ELR (cell line): ENCODE measurements at places on chromosomes 3 and 15.

GRCh38 chr3:130831719-130832400 is 62.0 kb upstream of the ATP2C1 start:
- no peak for DNase-seq

DNA sequence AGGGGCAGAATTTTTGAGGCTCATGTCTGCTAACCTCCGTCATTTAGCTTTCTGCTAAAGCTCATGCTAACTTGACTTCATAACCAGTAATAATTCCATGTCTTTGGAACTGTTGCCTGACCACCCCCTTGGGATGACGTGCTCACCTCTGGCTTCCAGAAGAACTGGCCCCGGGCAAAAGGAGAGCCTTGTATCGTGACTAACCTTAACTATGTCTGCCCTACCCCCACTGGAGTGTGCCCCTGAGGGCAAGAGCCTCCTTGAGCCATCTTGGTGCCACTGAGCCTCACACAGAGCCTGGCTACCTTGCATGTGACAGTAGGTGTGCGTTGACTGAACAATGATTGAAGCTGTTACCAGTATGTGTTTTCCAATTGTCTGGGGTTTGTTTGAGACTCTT is 4.7 kb downstream of the LRRK1 start:
- DNase-seq: no peak

DNA sequence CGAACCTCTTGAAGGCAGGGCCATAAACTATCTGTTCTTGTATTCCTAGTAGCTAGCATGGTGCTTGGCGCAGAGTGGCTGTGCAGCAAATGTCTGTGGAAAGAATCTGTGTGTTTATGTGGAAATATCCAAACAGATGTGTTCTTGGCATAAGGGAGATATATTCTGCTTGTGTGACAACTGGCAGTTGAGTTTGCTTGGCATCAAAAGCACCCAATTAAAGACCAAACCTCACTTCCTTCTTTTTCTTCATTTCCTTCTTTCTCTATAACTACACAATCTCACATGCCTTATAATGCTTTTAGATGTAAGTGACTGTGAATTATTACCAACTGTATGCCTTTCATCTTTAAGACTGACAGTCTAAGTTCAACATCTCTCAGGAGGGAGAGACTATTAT is 296.5 kb downstream of the SLC9A9 start:
- no peak for DNase-seq

DNA sequence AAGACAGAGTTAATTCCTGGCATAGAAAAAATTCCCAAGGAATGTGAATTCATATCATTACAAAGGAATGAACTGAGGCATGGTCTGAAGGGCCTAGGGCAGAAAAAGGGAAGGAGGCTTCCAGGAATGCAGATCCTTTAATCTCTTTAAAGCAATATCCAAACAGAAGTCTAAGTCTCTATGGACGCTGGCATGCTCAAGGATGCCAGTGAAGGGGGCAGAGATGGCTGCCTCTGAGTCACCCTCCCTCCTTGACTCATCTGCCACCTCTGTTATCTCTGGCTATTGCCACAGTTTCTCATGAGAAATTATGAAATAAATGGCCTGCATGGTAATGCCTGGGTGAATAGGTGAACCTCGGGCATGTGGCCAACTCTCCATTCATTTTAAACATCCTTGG is 96.3 kb upstream of the BCL6 start:
- peak; percentile 32 for DNase-seq

- no peak for DNase-seq
Measured at GRCh38 chr3:27680517-27681246, 41.4 kb downstream of the EOMES start.

- no peak for DNase-seq
Measured at GRCh38 chr3:13700889-13701288, 152.0 kb downstream of the FBLN2 start.

- DNase-seq: peak; percentile 63
Measured at GRCh38 chr3:153768561-153769469, 352.4 kb upstream of the ARHGEF26 start.

DNA sequence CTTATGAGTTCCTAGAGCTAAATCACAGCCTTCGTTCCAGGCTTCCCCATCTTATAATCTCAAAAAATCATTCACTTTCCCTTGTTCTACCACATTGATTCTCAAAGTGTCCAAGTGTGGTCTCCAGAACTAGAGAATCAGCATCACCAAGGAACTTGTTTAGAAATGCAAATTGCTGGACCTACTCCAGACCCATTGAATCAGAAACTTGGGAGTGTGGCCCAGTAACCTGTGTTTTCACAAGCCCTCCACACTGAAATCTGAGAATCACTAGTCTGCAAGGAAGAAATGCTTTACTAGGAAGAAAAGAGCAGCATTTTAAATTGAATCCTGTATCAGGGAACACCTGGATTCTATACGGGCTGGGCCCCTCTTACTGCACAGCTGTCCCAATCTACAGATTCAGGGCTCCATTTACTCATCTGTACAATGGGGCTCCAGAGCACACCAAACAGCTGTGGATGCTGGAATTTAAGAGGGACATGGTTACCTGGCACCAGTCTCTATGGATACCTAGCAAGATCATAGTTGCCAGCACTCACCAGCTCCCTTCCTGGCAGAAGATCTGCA is 3.9 kb downstream of the MEGF11 start:
- DNase-seq: no peak

GRCh38 chr3:124951511-124952281 is 17.1 kb upstream of the MUC13 start:
- DNase-seq: peak; percentile 81

GRCh38 chr15:31328428-31328968 is 1.9 kb downstream of the KLF13 start:
- peak; percentile 51 for DNase-seq

DNA sequence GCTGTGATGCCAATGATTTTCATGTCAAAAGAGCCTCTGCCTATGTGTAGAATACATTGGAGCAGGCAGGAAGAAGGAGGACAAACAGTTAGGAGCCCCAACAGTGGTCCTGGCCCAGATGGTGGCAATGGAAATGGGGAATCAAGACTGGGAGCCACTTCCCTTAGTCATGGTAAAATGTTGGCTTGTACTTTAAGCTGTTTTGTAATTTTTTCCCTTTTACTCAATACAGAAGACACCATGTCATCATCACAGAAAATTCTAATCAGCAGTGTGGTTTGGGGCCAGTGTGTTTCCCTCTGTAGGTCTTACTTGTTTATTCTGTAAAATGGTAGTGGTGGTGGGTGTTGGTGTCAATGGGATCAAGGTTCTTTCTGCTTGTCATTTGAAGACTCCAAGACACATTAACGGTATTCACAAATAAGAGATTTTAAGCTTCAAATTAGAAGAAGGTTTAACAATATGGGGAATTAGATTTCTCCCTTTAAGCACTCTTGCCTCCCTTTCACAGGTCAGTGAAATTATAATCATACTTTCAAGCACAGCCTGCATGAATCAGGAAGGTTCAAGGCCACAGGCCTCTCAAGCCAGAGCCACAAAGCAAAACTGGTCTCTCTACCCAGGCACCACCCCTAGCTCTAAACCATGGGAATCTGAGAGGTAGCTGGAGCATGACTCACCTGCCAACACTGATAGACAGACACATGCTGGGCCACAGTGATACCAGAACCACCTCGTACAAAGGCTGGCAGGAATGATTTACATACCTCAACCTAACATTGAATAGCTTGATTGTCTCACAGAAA is 24.9 kb downstream of the SIAH2 start:
- peak; percentile 47 for DNase-seq

DNA sequence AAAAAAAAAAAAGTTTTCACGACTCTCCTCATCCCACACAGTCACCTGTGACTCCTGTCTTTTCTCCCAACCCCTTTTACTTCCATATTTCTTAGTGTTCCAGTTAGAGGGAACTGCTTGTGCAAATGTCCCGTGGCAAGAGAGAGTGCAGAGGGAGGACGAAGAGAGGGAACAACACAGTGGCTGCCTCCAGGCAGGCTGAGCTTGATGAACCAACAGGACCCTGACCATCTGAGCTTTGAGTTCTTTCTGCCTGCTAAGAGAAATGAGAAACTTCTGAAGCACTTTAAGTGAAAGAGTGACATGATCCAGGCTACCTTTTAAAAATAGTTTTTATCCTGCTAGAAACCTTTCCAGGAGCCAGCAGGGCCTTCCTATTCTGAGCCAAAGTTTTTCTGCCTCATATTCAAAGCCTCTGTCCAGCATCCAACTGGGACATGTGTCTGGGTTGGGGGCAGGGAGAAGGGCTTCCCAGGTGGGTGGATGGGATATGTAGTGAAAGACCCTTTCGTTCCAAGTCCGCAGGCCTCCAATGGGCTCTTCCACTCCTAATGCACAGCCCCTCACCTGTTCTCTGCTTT is 239.9 kb downstream of the OPA1 start:
- DNase-seq: no peak

- DNase-seq: no peak
Measured at GRCh38 chr3:66140743-66141372, 79.9 kb upstream of the SLC25A26 start.

GRCh38 chr15:96849271-96849900 is 518.9 kb downstream of the NR2F2 start:
- DNase-seq: peak; percentile 14

DNA sequence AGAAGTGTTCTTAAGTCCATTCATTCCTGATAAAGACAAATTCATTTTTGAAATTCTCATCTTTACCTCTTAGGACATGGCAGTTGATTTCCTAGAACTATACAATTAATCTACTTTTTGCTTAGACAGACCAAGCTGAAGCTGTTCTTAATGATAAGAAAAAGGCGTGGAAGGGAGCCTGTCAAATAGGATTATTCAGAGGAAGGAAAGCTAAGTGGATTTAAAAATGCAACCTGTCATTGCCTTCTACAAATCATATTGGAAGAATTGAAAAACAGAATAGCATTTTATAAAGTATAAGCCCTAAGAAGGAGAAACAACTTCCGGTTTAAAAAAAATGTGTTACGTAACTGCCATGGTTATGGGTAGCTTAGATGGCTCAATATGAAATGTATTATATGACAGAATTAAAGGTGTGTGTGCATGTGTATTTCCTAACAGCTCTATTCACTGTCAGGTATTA is 81.2 kb upstream of the RAP2B start:
- DNase-seq: no peak

DNA sequence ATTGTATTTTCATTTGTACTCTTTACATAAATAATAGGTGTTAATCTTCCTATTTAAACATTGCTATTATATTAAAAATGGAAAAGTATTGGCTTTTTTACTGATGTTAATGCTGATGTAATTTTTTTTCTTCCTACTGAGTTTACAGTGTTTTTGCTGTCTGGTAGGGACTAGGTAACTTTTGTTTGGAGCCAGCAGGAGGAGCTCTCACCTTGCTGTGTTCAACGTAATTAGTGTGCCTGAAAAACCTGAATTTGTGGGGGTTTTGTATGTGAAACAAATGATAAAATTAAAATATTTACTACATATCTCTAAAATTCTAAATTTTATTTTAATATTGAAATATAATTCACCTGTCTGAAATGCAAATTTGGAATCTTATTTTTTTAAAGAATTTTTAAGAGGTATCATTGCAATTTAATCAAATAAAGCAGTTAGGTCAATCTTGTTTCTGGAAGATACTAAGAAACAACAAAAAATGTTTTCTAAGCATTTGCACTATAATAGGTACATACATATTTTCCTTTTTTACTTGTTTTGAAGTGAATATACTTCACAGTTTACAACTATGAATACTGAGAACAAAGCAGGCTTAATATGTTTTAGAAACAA is 48.8 kb downstream of the EPHA6 start:
- DNase-seq: peak; percentile 19

- DNase-seq: no peak
Measured at GRCh38 chr15:51283026-51283425, 55.4 kb downstream of the CYP19A1 start.

DNA sequence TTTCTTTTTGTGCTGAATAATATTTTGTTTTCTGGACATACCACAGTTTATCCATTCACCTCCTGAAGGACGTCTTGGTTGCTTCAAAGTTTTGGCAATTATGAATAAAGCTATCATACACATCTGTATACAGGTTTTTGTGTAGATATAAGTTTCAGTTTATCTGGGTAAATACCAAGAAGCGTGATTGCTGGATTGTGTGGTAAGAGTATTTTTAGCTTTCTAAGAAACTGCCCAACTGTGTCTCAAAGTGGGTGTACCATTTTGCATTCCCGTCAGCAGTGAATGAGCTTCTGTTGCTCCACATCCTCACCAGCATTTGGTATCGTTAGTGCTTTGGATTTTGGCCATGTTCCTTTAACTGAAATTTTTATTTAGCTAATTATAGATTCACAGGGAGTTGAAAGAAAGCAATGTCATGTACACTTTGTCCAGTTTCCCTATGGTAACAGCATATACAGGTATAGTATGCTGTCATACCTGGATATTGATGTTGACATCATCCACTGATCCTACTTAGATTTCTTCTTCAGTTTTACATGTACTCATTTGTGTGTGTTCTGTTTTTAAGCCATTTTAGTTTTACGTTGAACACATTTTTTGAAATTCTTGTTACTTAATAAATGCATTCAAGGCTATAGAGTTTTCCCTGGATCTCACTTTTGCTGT is 11.9 kb downstream of the ARID3B start:
- DNase-seq: no peak

DNA sequence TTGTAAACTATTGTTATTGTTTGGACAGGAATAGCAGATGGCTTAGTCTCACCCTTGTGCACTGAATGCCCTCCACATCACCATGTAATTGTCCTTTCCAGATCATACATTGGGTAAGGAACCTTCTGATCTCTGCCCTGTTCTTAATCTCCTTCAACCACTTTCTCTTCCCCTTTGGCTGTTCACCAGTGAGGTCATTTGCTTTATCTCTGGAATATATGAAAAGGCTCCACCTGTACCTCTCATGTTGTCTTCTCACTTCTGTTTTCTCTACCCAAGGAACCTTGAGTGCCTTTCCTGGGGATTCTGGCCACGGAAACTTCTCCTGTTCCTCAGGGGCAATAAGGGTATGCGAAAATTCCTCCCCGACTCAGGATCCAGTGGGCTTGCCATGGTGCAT is 28.5 kb downstream of the MCTP2 start:
- DNase-seq: no peak

DNA sequence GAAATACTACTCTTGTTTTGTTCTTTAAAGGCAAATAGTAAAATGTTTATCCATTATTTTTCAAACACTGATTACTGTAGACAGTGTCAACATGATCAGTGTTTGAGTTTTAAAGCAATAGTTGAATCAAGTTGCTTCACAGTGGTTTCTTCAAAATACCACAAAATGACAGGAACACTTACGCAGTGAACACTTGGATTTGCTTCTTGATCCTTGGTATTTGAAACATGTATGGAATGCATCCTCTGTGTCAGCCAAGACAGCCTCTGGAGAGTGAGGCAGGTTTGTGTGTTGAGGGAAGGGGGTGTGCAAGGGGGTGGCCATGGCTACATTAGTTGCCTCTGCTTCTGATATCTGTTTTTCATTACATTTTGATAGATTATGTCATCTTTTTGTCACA is 413.0 kb downstream of the RBMS3 start:
- peak; percentile 93 for DNase-seq

DNA sequence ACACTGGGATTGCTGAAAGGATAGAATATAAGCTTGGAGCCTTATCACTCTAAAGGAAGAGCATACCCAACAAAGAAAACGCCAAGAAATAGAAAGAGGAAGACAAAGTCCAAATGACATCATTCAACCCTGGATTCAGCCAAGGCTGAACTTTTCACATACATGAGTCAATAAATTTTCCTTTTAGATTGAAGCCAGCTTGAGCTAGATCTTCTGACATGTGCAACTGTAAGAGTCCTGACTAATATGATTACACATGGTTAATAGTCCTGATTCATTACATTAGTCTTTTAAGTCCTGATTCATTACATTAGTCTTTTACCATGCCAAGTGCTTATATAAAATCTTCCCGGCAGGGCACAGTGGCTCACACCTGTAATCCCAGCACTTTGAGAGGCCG is 13.6 kb upstream of the DENND6A start:
- peak; percentile 92 for DNase-seq
